Stimulated activated CD4-positive, alpha-beta T cell treated with anti-CD3 and anti-CD28 coated beads, TNF-alpha, amount 100 ng/mL, for 48 hours (primary cell): ENCODE measurements at places on chromosomes 6 and 20.

DNA sequence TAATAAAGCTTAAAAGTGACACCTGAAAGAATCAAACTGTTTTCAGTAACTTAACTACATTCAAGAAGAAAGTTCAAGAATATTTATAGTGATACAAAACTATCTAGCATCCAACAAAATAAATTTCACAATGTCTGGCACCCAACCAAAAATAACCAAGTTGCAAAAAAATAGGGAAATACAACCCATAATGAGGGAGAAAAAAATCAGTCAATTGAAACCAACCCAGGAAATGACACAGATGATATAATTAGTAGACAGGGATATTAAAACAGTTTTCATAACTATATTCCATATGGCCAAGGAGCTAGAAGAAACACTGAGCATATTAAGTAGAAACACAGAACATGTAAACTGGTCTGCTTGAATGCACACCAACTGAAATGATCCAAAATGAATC is 120.2 kb upstream of the BEND3 start:
- no peak for DNase-seq

DNA sequence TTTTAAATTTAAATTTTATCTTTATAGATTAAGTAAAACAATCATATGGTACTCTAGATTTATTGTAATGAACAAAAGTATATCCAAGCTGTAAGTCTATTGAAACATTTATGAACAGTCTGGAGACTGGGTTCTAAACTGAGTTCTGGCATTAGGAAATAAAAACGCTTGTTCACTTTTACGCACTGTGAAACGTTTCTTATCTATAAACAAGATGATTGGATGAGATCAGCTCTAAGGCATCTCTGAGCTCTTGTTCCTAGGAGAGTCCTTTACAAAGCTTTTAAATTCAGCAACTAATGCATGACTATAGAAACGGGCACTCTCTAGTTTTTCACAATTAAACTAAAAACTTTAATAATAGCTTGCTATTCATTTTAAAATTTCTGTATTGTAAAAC is 6.8 kb downstream of the HUS1B start:
- no peak for DNase-seq

- DNase-seq, result no peak
Measured at GRCh38 chr6:38497546-38497945, 142.2 kb downstream of the BTBD9 start.

GRCh38 chr20:49813305-49813974 is 812 bp downstream of the SLC9A8 start:
- no peak for DNase-seq

GRCh38 chr20:11302436-11302835 is 615.3 kb upstream of the BTBD3 start:
- DNase-seq, result no peak

DNA sequence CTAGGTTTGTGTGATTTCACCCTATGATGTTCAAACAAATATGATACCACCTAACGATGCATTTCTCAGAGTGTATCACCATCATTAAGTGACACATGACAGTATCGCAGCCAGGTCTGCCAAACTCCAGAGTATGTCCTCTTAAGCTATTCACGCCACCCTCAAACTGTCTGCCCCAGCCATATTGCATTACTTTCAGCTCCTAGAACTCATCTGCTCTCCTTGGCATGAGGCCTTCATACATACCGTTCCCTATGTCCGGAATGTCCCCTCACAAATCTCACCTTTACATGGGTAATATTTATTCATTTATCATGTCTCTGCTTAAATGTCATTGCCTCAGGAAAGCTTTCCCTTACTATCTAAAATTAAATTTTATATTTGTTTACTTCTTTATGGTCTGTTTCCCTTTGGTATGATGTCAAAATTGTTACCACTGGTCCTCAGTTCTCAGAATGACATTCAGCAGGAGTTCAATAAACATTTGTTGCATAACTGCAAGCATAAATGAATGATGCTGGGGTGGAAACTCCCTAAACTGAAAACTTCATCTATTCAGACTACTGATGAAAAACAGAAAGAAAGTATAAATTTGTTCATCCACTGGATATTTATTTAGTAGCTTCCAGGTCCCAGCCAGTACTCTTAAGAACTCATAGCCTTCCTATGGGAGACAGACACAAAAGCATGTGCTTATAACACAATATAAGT is 3.2 kb downstream of the SESN1 start:
- DNase-seq, result no peak

DNA sequence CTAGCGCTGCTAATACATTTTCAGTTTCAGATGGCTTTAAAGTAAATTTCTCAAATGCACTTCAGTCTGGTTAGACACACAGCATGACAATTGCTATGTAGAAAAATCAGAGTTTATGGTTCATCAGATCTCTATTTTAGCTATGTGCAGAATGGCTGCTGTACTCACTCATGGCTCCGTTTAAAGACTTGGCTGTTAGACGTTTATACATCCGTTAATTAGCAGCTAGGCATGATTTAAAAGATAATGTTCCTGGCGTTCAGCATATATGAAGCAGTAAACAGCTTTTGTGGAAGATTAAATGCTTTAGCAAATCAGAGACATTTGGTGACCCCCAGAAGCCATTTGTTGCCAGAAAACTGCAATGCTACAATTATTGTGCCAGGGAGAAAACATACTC is 350.0 kb upstream of the MANEA start:
- no peak for DNase-seq

DNA sequence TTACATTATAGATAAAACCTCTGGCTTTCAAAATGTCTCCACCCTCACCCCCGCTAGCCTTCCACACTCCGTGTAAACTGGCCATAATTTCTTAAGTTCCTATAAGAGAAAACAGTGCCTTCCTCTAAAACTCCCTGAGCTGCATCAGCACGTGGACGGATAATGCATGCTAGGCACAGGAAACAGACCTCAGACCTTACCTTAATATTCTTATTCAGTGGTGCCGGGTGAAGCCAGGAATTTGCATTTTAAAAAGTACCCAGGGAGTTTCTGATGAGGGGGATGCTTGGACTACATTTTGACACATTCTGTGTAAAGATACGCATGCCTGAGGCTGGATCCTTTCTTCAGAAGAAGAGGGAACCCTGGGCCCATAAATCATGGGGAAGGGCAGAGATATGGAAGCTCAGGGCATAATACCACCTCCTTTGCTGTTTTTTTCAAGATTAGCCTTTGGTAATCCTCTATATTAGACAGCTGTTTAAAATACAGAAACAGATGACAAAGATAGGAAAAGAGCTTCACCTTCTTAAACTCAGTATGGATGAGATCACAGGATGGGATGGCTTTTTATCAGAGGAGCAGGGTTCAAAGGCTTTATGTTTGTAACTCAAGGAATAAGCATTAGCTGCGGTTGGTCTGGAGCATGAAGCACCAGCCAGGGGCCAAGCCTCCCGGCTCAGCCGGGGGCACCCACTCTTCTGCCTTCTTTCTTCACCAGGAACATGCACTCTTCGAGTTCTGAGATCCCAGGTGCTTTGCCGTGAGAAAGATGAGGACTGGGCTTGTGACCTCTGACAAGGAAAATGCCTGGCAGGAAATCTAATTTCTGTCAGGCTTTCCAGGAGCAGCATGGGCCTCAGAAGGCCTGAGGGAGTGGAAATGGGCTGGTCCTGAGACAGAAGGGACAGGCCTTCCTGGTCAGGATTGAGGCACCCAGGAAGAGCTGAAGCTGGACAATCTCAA is 218.1 kb upstream of the SOX4 start:
- DNase-seq, result no peak

- no peak for DNase-seq
Measured at GRCh38 chr20:37133952-37134351, 38.2 kb upstream of the RBL1 start.

- no peak for DNase-seq
Measured at GRCh38 chr6:93120154-93120742, 299.1 kb downstream of the EPHA7 start.

GRCh38 chr6:11702500-11703130 is 76.0 kb downstream of the ADTRP start:
- no peak for DNase-seq

DNA sequence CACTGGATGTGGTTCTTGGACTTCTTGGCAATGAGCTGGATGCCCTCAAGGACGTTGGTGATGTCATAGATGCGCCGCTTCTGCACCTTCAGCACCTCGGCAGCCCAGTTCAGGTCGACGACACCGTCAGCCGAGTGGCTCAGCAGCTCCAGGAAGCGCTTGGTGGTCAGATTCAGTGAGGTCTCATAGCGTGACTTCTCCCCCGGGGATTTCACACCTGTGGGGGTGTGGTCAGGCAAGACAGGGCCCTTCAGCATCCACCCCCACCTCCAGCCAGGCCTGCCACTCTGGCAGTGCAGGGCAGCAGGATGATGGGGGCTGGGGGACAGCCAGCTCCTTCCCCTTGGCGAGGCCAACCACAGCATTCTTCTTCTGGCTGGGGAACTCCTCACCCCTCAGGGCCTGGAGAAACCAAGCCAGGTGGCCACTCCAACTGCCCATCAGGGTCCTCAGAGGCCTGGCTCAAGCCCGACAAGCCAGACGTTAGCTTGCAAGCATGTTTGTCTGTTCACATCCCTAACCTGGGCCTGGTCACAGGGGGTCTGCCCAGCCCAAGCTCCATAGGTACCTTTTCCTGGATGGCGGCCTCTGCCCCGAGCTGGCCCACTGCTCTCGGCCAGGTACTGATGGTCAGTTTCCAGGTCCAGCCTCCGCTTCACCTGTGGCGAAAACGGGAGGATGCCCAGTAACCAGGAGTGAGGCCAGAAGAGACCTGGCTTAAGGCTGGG is 5.7 kb upstream of the NECAB3 start:
- no peak for DNase-seq

DNA sequence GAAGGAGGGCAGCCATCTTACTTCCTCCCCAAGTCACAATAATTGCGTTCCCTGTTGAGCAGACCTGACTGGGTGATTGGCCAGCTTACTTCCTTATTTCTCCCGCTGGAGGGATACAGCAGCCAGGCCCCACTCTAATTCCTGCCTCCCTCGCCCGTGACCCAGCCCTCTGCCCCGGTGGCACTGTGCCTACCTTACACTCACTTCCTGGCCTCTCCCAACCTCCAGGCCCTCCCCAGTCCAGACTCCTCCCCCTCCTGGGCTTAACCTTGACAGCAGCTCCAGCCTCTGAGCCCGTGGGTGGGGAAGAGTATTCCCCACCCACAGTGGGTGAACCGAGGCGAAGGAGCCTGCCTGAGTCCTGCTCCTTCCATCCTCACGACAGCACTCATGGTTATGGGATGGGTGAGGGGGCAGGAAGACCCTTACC is 3.0 kb downstream of the BAK1 start:
- no peak for DNase-seq

DNA sequence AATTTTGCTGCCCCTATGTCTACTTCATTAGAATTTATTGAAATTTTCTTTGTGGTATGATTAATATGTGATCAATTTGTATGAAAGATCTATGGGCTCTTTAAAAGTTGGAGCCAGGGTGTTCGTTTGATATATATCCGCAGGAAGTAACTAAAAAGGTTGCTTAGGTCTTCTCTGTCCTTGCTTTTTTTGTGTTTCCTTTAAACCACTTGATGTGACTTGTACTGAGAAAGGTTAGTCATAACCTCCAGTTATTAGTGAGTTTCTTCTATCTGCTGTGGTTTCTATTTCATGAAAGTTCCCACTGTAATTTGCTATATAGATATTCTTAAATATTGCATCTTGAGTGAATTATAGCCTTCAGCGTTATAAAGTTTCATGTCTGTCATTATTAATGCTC is 585.3 kb upstream of the ARID1B start:
- DNase-seq, result no peak

DNA sequence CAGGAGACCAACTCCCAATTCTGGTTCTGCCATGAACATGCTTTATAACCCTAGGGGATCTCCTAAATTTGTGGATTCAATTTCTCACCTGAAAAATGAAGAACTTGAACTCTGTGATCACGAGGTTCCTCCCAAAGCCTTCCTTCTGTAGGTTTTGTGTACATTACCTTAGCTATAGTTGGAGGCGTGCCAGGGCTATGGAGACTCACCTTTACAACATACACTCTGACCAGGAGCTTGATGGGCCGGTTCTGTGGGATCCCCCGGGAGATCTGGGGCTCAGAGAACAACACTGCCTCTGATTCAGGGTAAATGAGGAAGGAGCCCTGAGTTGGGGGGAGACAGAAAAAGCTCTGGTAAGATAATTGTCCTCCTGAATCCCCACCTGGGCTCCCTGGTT is 34.1 kb downstream of the ERGIC3 start:
- DNase-seq, result no peak

GRCh38 chr6:14642842-14643241 is 525.3 kb downstream of the CD83 start:
- DNase-seq, result no peak

GRCh38 chr20:50848846-50849673 is 54.2 kb downstream of the BCAS4 start:
- DNase-seq, result no peak

- no peak for DNase-seq
Measured at GRCh38 chr20:51446656-51447055, 95.9 kb downstream of the NFATC2 start.
